ENCODE measurements at places on chromosomes 4 and X. TPM values are rescaled to one million over a fixed set of nuclear protein-coding genes. Genes with fewer than 3 reads are reported as not detected.

GRCh38 chr4:8115203-8115520 lies 43.5 kb downstream of the ABLIM2 start:
- DNase-seq, result no peak

GRCh38 chr4:153122855-153123254 lies 81.4 kb upstream of the TRIM2 start:
- no peak for DNase-seq

DNA sequence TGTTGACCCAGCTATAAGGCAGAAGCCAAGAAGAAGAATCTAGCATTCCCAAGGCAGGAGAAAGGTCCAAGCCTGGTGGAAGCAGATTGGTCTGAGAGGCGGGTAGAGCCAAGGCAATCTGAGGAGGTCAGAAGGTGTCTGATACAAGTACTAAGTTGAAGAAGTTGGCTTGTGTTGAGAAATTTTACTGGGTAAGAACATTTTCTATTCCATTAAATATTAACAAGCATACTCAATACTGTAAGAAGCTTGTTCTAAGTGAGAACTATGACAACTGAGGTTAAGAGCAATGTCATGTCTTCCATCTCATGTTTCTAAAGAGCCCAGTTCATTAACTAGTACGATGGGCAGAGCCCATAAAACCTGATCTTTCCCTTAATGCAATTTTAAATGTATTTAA lies 75.0 kb downstream of the FAM13A start:
- DNase-seq, result no peak

DNA sequence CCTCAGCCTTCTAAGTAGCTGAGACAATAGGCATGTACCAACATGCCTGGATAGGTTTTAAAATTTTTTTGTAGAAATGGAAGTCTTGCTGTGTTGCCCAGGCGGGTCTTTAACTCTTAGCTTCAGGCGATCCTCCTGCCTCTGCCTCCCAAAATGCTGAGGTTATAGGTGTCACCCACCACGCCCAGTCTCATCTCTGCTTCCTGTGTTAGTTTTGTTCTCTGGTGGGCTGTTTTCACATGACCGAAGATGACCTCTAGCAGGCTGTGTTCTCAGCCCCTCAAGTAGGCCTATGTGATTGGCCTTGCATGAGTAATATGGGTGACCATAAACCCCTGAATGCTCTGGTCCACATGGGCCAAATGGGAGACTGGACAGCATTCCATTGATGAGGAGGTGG lies 56.8 kb upstream of the MSANTD1 start:
- DNase-seq, result no peak

UGT2B10 gene
- 0.37 TPM for total RNA-seq

KLHL4 gene
- not detected for total RNA-seq
